MCF 10A (cell line): ENCODE measurements at places on chromosomes 2 and 18. TPM values are rescaled to one million over a fixed set of nuclear protein-coding genes. Genes with fewer than 3 reads are reported as not detected.
A peak's percentile ranks its signal among the peaks of the same experiment; 100 is the strongest.

DNA sequence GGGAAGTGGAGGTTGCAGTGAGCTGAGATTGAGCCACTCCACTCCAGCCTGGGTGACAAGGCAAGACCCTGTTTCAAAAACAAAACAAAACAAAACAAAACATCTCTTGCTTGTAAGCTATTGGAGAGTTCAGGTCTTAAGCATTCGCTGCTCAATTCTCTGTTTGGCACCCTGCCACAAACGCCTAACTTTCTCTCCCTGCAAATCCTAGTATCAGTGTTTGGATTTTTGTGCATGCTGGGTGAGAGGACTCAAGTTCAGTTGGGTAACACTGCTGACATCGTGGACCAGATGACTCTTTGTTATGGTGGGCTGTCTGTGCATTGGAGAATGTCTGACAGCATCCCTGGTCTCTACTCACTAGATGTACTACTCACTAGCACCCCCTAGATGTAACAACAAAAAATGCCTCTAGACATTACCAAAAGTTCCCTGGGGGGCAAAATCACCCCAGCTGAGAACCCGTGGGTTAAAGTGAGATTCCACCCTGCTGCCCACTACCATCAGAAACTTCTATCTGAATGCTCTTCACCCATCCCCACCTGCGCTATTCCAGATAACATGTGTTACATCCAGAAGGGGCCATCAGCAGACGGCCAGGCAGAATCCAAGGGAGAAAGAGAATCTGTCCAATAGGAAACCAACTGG lies 50.9 kb downstream of the CACNB4 start:
- H3K27ac ChIP-seq: no peak overlapping the region
- no peak overlapping the region for H3K4me3 ChIP-seq
- DNase-seq: peak; percentile 42
- H3K4me1 ChIP-seq: no peaks in the 10 kb centered on the region

The RRM2 gene
- 16.5 and 41.8 TPM in 2 replicates for total RNA-seq

DNA sequence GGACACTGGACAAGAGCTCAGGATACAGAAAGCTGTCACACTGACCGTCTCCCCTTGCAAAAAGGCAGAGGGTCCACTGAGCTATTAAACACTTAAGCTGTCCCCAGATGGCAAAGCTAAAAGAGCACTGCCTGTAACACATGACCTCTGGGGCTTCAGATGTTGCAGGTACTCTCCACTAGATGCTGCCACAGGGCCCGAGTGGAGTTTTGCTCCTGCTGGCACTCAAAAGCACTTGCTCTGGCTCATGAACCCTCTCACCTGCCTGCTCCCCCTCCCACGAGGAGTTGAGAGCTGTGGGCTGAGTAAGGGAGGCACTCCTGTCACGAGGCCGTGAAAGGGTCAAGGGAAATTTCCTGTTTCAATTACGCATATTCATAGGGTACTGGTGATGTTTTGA lies 227.9 kb downstream of the PRKCE start:
- no peaks in the 10 kb centered on the region for H3K27me3 ChIP-seq
- H3K36me3 ChIP-seq: peaks cover 11% of the 10 kb centered on the region
- no peak overlapping the region for H3K4me3 ChIP-seq
- DNase-seq: no peak
- H3K4me1 ChIP-seq: peaks cover 2% of the 10 kb centered on the region

DNA sequence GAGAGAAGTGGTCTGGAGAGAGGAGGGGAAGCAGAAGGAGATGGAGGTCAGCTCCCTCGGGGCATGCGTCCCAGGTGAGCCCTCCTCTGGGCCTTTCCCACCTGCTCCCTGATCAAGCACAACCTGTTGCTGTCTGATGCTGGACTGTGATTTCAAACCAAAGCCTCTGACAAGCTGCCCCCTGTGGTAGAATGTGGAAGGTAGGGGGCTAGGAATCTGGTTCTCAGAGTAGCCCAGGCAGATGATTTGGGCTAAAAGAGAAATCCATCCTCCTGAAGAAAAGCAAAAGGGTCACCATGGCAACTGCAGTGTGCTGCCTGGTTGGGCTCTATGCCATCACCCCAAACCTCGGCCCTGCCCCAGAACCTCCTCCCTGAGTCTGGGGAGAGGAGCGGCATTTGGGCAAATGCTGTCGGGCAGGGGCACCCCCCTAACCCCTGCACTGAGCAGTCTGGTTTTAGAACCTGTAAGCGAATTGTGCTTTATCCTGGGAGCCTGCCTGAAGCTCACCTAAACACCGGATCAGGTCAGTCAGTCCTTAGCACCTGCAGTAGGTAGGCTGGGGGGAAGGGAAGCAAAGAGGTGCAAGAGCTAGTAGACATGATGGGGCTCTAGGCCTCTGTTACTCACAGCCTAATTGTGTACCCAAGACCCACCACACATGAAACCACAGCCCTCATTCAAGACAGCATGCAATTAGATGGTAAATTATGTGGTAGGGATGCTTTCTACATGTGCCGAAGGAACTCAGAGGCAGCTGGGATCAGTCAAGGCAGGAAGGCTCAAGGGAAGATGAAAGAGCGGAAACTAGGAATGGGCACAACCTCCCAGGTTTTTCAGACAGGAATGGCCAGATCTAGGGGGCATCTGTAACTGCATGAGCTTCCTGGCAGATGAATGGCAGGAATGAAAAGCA lies 83.5 kb downstream of the DNMT3A start:
- no peak overlapping the region for H3K27ac ChIP-seq
- no peaks in the 10 kb centered on the region for H3K27me3 ChIP-seq
- H3K4me1 ChIP-seq: no peaks in the 10 kb centered on the region
- no peak for DNase-seq
- peaks cover 14% of the 10 kb centered on the region for H3K36me3 ChIP-seq

The LRRTM1 gene
- total RNA-seq: not detected in 2 replicates

The REG1B gene
- not detected in 2 replicates for total RNA-seq

DNA sequence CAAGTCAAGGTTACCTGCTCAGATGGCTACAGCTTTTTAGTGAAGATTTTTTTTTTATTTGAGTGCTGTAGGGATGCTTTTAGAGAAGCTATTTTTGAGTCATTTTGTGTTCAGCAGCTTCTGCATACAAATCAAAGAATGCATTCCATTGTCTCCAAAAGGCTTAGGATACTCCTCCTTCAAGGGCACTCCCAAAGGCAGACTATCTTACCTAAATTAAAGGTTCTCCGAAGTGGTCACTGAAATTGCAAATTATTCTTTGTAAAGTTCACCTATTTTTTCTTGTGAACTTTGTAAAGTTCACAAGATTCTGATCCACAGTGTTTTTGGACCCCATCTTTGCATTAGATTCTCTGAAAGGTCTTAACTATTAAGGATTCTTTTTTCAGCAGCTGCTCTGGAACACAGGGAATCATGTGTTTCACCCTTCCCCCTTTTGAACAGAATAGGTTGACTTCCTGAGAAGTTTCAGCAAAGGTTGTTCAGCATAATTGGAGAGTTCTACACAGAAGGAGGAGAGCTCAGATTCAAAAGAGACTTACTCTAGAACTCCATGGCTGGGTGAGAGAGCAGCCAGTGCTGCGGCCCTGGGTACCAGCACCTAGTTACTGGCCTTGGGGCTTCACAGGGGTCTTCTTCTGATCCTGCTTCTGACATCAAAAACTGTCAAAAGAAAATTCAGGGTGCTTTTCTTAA lies 14.5 kb downstream of the CLIP4 start:
- peaks cover 25% of the 10 kb centered on the region for H3K4me1 ChIP-seq
- peaks cover 74% of the 10 kb centered on the region for H3K36me3 ChIP-seq
- no peaks in the 10 kb centered on the region for H3K27me3 ChIP-seq
- H3K27ac ChIP-seq: peak overlapping the region; percentile 63

GRCh38 chr2:177419274-177419673 lies 26.7 kb downstream of the AGPS start:
- no peaks in the 10 kb centered on the region for H3K27me3 ChIP-seq
- H3K4me1 ChIP-seq: peaks cover 7% of the 10 kb centered on the region
- peak overlapping the region; percentile 44 for H3K4me3 ChIP-seq

DNA sequence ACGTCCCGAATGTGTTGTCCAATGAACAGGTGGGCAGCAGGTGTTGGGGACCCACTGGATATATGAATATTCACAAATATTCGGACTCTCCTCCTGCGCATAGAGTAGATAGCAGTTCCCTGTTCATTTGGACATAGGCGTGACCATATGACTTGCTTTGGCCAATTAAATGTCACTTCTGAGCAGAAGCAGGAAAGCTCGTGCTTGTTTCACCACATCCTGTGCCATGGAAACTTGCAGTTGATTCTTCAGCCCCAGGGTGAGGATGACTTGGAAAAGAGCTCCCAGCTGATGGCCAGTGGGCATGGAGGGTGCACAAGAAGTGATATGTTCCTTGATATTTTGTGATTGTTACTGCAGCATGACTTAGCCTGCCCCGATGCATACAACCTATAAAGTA lies 52.6 kb downstream of the PTPRM start:
- H3K4me1 ChIP-seq: peaks cover 39% of the 10 kb centered on the region
- DNase-seq: no peak
- peaks cover 6% of the 10 kb centered on the region for H3K36me3 ChIP-seq
- H3K27ac ChIP-seq: no peak overlapping the region
- no peaks in the 10 kb centered on the region for H3K27me3 ChIP-seq
- no peak overlapping the region for H3K4me3 ChIP-seq

GRCh38 chr2:5325523-5325922 lies 366.7 kb upstream of the SOX11 start:
- H3K4me1 ChIP-seq: no peaks in the 10 kb centered on the region
- H3K27me3 ChIP-seq: no peaks in the 10 kb centered on the region
- H3K36me3 ChIP-seq: no peaks in the 10 kb centered on the region
- H3K4me3 ChIP-seq: no peak overlapping the region
- no peak for DNase-seq

DNA sequence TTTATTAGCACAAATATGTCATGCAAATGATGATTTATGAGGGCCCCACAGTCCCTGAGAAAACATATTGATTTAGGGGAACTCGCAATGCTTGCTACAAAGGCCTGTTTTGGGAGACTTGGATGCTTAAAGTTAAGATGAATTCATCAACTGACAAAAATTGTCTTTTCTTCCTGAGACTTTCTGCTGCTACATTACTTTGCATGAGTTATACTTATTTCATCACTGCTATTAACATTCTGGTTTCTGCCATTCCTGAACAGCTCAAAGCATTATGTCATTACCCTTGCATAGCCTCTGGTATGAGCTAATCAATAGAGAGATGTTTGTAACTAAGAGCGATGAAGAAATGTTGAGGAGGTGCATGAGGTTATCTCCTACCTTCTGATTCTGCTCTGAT lies 74.4 kb downstream of the SOX11 start:
- no peak overlapping the region for H3K27ac ChIP-seq
- no peak for DNase-seq
- no peaks in the 10 kb centered on the region for H3K27me3 ChIP-seq
- H3K4me3 ChIP-seq: no peak overlapping the region

GRCh38 chr18:76425146-76426131 lies 69.6 kb downstream of the ZNF516 start:
- DNase-seq: no peak
- H3K4me3 ChIP-seq: no peak overlapping the region
- no peaks in the 10 kb centered on the region for H3K27me3 ChIP-seq
- H3K27ac ChIP-seq: no peak overlapping the region

The STK36 gene
- 20.7 and 35.1 TPM in 2 replicates for total RNA-seq

- no peak for DNase-seq
- no peaks in the 10 kb centered on the region for H3K4me1 ChIP-seq
- H3K36me3 ChIP-seq: no peaks in the 10 kb centered on the region
- no peak overlapping the region for H3K4me3 ChIP-seq
- no peak overlapping the region for H3K27ac ChIP-seq
Observed at GRCh38 chr18:60295674-60296073, 76.9 kb downstream of the MC4R start.

- H3K27me3 ChIP-seq: no peaks in the 10 kb centered on the region
- no peak overlapping the region for H3K27ac ChIP-seq
- DNase-seq: no peak
Observed at GRCh38 chr2:119683713-119684443, 4.9 kb downstream of the TMEM177 start.

DNA sequence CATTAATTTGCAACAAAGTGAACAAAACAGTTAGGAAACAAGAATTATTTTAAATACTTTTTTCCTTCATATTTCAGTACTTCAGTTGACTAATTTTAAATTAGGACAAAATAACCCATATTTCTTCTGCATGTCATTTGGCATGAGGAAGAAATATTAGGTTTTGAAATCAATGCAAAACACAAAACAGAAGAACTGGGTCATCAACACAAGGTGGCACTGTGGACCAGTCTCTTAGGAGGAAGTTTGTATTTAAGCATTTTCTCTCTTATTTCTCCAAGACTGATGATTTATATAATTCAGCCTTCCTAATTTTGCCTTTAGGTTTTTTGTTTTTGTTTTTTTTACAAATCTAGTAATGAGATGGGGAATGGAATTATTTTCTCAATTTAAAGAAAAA lies 352.8 kb upstream of the KCNH7 start:
- DNase-seq: peak; percentile 64
- H3K27me3 ChIP-seq: no peaks in the 10 kb centered on the region
- no peaks in the 10 kb centered on the region for H3K36me3 ChIP-seq
- H3K27ac ChIP-seq: no peak overlapping the region
- no peak overlapping the region for H3K4me3 ChIP-seq

- peak overlapping the region; percentile 74 for H3K4me3 ChIP-seq
- H3K4me1 ChIP-seq: peaks cover 23% of the 10 kb centered on the region
- no peaks in the 10 kb centered on the region for H3K36me3 ChIP-seq
- no peak overlapping the region for H3K27ac ChIP-seq
Observed at GRCh38 chr2:200525066-200525465, 941 bp upstream of the SGO2 start.

DNA sequence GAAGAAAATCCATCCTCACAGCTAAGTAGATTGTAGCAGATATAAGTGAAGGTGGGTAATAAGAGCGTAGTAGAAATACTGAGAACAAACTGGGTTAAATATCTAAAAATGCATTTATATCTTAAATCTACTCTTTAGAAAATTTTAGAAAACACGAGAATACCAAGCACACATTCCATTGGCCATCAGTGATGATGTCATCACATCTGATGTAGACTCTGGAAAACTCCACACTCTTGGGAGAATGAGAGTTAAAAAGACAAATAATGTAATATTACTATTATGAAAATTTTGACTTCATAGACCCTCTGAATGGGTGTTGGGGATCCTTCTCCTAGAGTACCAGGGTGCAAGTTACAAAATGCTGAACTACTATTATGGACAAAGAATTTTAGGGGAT lies 3.7 kb downstream of the RIOK3 start:
- peaks cover 36% of the 10 kb centered on the region for H3K36me3 ChIP-seq
- H3K4me3 ChIP-seq: no peak overlapping the region
- no peak overlapping the region for H3K27ac ChIP-seq
- DNase-seq: no peak
- peaks cover 60% of the 10 kb centered on the region for H3K4me1 ChIP-seq

- no peaks in the 10 kb centered on the region for H3K36me3 ChIP-seq
- H3K27me3 ChIP-seq: no peaks in the 10 kb centered on the region
- DNase-seq: peak; percentile 6
- peaks cover 9% of the 10 kb centered on the region for H3K4me1 ChIP-seq
- H3K4me3 ChIP-seq: no peak overlapping the region
Observed at GRCh38 chr2:136006658-136007057, 21.2 kb upstream of the DARS1 start.

DNA sequence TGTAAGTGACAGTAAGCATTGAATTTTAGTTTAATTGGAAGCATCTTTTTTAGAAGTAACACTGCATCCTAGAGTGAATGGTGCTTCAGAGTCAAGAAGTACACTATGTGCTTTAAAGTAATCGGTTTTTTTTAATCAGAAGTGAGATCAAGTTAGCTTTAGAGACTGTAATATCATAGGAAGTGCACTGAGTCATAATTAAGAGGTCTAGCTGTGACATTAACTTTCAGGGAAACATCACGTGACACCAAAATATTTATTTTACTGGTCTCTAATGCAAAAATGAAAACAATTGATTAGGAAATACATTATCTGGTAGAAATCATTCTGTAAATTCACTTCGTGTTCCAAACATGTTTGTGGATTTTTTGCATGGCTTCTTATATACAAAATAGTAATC lies 55.3 kb upstream of the KYNU start:
- H3K36me3 ChIP-seq: no peaks in the 10 kb centered on the region
- H3K4me3 ChIP-seq: no peak overlapping the region
- H3K27me3 ChIP-seq: no peaks in the 10 kb centered on the region
- peaks cover 12% of the 10 kb centered on the region for H3K4me1 ChIP-seq
- no peak for DNase-seq
